ENCODE measurements at places on chromosomes 7 and 10.
A peak's percentile ranks its signal among the peaks of the same experiment; 100 is the strongest.

DNA sequence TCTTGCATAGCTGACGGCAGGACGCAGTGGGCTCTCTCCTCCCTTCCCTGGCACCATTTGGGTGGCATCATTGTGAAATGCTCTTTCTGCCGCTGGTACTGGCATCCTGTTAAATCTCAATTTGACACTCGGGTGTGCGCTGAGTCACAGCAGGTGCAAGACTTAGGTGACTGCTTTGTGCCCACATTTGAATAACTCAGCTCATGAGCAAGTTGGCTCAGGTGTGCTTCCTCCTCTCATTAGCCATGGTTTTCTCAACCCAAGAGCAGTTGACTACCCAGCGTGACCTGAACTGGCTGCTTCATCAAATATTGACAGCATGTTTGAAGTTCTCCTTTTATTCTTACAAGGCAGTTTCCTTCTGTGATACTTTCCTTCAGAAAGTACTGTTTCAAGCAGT, 24.6 kb upstream of the NFE2L3 start:
- DNase-seq, result no peak

GRCh38 chr10:90960355-90960814, 39.5 kb upstream of the ANKRD1 start:
- DNase-seq, result no peak

DNA sequence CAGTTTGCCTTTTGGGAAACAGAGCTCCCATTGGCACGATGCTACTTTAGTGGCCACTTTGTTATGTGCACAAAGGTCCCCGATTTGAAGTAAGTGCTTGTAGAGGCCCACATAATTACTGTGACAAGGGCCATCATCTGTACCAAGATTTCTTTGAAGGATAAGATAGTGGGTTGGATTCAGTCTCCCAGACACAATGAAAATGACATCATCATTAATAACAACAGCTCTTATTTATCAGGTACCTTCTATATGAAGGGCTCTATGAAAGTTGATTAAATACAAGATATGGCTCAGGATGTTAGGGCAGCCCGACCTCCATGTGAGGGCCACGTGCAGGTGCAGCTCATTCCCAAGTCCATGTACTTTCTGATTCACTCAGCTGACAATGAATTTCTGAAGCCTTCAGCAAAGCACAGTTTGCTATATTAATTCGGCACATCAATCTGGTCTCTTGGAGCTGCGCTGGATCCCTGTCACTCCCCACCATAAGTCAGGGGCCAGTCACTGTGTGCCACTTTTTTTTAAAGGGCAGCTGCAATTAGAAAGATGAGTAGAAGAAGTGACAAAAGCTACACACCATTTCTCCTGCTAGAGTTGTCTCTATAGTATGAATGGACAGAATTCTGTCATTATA, 140.3 kb downstream of the ABCA13 start:
- no peak for DNase-seq

GRCh38 chr10:132069122-132069848, 3.5 kb downstream of the JAKMIP3 start:
- DNase-seq, result peak; percentile 36

DNA sequence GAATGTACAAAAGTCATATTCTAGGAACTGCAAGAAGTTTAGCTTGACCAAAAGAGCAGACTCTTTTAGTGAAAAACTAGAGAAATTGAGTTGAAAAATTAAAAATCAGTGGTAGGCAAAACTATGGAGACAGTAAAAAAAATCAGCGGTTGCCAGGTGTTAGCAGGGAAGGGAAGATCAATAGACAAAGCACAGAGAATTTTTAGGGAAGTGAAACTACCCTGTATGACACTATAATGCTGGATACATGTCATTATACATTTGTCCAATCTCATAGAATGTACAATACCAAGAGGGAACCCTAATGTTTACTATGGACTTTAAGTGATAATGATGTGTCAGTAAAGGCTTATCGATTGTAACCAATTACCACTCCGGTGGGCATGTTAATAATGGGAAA, 761.9 kb downstream of the MAGI2 start:
- DNase-seq, result no peak

- peak; percentile 69 for DNase-seq
Observed at GRCh38 chr10:92242910-92243671, 47.8 kb downstream of the CPEB3 start.

- no peak for DNase-seq
Observed at GRCh38 chr10:69375307-69376151, 41.2 kb downstream of the TACR2 start.

DNA sequence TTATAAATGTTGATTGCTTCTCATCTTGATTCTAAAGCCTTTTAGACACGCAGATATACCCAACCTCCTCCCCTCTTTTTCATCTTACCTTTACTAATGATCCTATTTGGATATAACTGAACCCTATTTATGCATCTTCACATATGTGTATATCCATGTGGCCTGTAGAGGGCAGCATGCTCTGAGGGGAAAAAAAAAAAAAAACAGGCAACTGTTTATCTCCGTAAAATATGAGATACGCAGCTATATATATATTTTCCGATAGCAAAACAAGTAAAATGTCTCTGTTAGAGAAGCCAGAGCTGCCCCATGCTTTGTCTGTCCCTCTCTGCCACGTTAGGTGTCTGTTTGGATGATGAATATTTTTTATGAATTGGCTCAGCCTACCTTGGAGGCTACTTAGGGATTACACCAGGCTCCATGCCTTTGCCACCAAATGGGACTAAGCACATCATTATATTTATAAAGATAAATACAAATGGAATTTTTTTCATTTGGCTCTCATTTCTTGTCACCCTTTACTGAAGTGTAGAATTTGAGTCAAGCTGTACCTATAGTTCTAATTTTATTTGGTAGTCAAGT, 174.8 kb upstream of the FZD1 start:
- no peak for DNase-seq

DNA sequence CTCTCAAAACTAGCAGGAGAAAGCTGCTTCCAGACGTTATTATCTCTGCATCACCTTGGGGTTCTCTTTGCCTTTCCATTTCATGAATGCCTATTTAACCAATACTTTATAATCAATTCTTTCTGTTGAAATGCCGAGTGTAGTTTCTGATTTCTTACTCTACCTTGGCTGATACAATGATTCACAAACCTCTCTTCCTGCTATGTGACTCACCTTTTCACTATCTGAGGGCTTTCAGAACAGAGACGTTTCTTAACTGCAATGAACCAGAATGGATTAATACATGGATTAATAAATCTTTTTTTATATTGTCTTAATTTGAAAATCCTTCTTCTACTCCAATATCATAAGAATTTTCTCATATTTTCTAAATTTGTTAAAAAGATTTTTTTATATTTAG, 46.4 kb upstream of the ZNF746 start:
- no peak for DNase-seq

DNA sequence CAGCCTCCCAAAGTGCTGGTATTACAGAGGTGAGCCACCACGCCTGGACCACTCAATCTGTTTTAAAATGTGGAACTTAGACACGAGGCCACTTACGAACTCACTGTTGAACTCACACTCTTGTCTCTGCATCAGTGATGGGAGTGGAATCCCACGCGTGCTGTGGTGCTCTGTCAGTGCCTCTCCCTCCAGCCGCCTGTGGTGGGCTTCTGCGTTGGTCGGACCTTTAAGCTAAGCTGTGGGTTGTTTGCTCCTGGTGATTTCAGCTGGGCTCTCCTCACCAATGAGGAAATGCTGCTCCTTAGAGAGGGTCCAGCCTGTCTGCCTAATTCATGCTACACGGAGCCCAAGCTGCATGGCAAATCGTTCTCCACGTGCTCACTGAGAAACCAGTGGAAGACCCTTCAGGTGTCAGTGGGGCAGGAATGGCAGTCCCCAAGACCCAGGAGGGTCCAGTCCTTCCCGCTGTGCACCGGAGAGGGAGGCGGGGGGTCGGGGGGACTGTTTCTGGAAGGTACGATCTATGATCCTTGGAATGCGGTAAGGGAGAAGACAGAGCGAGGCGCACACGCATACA, 17.9 kb upstream of the PRKAR1B start:
- no peak for DNase-seq

- no peak for DNase-seq
Observed at GRCh38 chr10:27826369-27826768, 80.8 kb upstream of the MKX start.

- DNase-seq, result no peak
Observed at GRCh38 chr10:21517134-21518031, 8.1 kb downstream of the SKIDA1 start.

- no peak for DNase-seq
Observed at GRCh38 chr10:71493741-71494140, 97.0 kb downstream of the CDH23 start.

GRCh38 chr10:132306343-132306685, 1.4 kb downstream of the STK32C start:
- no peak for DNase-seq

GRCh38 chr7:129644634-129645230, 33.2 kb downstream of the NRF1 start:
- no peak for DNase-seq

DNA sequence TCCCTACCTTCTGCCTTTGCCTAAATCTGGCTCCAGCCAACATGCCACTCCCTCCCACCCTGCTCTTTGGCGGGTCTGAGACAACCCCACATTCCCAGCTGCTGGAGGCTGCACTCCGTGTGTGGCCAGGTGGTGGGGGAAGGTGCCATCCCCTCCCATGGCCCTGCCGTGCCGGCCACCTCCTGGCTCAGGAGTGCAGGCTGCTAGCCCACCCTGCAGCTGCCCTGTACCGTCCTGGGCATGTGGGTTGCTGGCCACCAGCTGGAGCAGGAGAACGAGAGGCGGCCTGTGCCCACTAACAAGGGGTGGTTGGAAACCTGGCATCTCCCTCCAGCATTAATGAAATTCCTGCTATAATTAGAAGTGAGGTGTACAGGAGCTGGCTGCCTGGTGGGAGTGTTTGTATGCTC, 97.6 kb downstream of the ZMIZ1 start:
- no peak for DNase-seq

- DNase-seq, result no peak
Observed at GRCh38 chr10:86506499-86506898, 15.1 kb downstream of the WAPL start.

DNA sequence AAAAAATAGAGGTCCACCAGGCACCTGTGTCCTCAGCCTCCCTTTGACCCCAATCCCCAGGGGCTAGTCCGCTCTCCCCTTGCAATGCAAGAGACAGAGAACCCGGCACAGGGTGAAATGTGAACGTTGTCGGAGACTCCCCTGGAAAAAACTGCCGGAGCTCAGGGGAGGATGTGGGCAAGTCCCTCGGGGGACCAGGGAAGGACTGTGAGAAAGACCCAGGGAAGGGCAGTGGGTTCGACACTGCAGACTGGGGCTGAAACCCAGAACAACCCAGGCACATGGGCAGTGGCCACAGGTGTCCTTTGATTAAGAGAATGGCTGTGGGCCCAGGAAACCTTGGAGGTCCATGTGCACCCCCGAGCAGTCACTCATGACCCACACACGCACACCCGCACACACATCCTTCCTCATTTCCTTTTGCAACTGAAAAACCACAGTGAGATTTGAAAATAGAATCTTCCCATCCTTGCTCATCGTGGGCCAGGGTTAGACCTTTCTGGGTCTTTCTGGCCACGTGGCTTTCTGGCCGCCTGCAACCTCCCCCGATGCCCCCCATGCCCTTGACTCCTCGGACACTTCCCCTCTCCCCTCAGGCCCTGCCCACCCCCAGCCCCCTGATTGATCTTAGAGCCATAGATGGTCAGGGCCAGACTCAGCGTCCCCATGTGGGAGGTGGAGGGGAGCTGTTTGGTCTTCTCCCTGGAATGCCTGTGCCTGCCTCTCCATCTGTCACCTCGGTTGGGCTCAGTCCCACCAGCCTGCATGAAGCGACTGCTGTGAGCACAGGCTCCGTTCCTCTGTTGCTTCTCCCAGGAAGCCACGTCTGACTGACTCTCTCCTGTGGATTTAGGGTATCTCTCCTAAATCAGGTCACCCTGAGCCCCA, 7.9 kb downstream of the LAT2 start:
- DNase-seq, result no peak

GRCh38 chr10:105611244-105611798, 970.2 kb downstream of the SORCS3 start:
- no peak for DNase-seq

DNA sequence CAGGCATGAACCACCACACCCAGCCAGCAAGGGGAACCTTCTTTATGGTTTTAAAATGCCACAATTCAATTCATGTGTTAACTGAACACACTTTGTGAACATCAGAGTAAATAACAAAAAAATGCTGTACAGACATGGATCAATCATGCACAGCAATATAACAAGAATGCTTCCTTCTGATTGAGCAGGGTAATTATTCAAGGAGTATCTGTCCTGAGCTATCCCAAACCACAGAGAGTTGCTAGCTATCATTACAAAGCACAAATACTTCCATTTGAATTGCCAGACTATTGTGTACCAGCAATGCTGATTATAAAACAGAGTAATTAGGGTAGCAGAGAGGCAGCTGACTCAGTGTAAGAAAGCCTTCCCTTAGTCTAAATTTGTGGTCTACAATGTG, 11.3 kb upstream of the RHOBTB1 start:
- DNase-seq, result no peak

- DNase-seq, result no peak
Observed at GRCh38 chr10:23035569-23035968, 59.8 kb upstream of the MSRB2 start.

- DNase-seq, result peak; percentile 72
Observed at GRCh38 chr10:78579995-78580394, 488.8 kb upstream of the ZMIZ1 start.

DNA sequence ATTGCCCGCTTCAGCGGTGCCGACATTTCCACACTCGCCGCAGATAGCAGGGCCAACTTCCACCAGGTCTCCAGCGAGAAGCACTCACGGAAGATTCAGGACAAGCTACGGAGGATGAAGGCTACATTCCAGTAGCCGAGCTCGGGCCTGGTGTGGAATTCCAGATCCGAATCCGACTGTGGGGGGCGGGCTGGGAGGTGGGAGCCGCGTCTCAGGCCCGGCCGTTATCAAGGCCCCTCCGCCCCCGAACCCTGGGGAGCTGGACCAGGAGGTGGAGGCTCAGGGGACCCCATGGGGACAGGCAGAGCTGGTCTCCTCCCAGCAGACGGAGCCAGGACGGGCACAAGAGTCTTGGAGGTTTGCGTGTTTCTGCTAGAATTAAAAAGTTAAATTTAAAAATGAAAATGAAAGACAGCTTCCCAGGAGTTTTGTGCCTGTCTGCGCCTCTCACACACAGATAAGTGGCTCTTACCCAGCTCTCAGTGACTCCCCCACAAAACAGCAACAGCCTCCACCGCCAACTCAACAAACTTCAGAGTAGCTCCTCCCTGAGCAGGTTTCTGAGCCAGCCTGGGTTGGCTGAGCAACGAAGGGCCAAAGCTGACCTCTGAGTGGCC, 5.2 kb upstream of the UTF1 start:
- DNase-seq, result no peak

DNA sequence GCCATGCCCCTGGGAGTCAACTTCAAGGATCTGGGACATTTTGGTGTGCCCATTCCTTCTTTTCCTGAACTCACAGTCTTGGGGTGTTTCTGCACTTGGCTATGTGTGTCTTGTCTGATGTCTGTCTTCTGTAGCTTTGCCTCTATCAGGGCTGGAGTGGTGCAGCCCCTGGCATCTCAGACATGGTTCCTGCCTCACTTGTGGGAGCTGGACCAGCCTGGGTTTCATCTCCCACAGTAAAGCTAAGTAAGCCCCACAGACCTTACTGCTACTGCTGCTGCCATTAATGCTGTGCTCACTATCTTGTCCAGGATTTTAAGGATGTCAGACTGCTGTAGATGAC, 59.0 kb downstream of the ADCYAP1R1 start:
- no peak for DNase-seq

Data from right atrium auricular region (tissue), 2 donors.